Smooth muscle cell of bladder (primary cell): ENCODE measurements at places on chromosomes 16 and 17. TPM values are rescaled to one million over a fixed set of nuclear protein-coding genes. Genes with fewer than 3 reads are reported as not detected.

VTN gene
- 13.4 and 19.1 TPM in 2 replicates for total RNA-seq

ST6GALNAC2 gene
- 1.0 and 4.1 TPM in 2 replicates for total RNA-seq

DLX4 gene
- not detected in 2 replicates for total RNA-seq

NUFIP2 gene
- 26.5 and 35.2 TPM in 2 replicates for total RNA-seq

NUDT7 gene
- total RNA-seq, result 6.0 and 10.4 TPM in 2 replicates

DNASE1L2 gene
- total RNA-seq, result 0.43 and 0.65 TPM in 2 replicates

ZNF207 gene
- total RNA-seq, result 72.4 and 78.9 TPM in 2 replicates

POLR2C gene
- 110 and 116 TPM in 2 replicates for total RNA-seq

OMG gene
- 2.0 and 6.0 TPM in 2 replicates for total RNA-seq

ZNRF1 gene
- total RNA-seq, result 6.8 and 9.6 TPM in 2 replicates
